H7 (cell line): ENCODE measurements at places on chromosomes 12 and 14.

- DNase-seq = no peak
Observed at GRCh38 chr12:72267974-72268373, 4.2 kb upstream of the TRHDE start.

- peak; percentile 12 for DNase-seq
Observed at GRCh38 chr14:22039938-22040780, 366.5 kb upstream of the OR4E1 start.

DNA sequence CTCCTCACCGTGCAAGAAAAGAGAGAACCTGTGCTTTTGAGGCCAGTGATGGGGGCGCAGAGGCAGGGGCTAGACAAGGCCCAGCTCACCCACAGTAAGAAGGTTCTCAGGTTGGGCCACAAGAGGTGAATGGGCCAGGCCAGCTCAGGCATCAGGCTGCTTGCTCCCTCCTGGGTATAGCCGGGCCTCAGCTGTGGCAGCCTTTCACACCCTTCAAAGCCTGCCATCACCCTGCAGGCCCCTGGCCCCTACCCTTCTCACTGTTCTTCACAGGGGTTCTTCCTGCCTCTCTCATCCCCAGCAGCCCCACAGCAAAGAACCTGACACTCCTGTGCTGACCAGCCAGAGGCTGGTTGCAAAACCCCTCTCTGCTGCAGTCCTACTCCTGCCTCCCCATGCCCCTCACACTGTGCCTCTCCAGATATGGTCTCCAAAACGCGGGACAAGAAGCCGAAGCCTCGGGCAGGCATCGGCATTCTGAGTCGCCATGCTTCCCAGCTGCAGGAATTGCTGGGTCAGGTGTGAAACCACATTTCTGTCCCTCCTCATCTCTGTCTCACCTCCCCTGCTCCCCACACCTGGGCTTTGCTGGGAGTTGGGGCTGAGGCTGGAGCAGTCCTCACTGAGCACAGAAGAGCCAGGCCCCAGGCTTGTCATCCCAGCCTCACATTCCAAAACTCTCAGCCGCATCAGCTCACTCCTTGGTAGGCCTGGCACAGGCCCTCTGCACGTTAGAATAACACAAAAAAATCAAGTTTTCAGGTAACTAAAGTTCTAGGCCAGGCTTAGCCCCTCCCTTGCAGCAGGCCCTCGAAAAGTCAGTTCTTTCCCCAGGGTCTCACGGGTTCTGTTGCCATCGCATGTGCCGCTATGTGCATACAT is 6.9 kb upstream of the FAIM2 start:
- DNase-seq = no peak

GRCh38 chr12:26874501-26875296 is 41.7 kb upstream of the ITPR2 start:
- no peak for DNase-seq

DNA sequence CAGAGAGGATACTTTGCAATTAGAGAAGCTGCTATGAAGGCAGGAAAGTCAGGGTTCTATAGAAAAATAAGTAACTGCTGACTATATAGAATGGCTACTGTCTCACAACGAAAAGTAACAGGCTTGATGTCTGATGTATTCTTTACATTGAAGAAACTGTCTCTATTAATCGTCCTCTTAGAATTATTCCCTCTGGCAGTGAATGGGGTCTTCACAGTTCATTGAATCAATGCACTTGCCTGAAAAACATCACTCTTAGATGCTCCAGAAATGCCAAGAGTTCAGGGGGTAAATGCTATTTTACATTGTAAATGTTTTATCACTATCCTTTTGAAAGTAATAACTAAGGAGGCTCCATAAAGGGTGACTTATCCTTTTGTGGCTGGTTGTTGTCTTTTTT is 37.7 kb upstream of the CRACR2A start:
- DNase-seq = no peak

DNA sequence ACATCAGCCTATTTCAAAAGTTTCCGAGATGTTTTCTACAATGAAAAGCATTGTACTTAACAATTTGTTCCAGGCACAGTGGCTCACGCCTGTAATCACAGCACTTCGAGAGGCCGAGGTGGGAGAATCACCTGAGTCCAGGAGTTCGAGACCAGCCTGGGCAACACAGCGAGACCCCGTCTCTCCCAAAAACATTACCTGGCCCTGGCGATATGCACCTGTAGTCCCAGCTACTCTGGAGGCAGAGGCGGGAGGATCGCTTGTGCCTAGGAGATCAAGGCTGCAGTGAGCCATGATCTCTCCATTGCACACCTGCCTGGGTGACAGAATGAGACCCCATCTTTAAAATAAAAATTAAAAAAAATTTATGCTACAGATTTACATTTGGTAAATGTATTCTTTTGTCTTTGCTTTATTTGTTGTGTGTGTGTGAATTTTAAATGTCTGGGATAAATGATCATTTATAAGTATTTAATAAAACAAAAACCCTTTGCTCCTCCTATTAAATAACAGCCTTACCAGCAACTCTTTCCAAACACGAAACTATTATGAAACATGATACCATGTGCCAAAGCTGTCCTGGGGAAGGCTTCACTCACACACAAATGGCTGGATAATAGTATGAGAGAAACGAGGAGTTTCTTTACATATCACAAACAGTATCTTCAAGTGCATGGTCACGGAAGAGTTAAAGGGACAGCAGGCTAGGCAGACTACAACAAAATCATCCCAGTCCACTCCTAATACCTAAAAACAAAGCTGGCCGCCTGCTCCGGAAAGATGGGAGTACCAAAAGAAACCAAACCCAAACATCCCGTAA is 1.1 kb downstream of the ATXN3 start:
- no peak for DNase-seq

GRCh38 chr14:31927348-31927832 is 149.7 kb upstream of the ARHGAP5 start:
- DNase-seq = peak; percentile 30

- DNase-seq = no peak
Observed at GRCh38 chr12:69024907-69025306, 91.9 kb upstream of the CPM start.

DNA sequence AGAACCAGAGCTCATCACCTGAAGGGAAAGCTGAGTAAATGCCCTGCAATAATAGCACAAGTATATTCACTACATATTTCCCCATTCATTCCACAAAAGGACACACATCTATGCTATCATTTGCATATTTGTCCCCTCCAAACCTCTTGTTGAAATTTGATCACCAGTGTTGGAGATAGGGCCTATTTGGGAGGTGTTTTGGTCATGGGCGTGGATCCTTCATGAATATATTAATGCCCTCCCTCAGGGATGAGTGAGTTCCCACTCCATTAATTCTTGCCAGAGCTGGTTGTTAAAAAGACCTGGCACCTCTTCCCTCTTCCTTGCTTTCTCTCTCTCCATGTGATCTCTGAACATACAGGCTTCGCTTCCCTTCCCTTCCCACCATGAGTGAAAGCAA is 18.6 kb upstream of the ZDHHC17 start:
- DNase-seq = no peak

DNA sequence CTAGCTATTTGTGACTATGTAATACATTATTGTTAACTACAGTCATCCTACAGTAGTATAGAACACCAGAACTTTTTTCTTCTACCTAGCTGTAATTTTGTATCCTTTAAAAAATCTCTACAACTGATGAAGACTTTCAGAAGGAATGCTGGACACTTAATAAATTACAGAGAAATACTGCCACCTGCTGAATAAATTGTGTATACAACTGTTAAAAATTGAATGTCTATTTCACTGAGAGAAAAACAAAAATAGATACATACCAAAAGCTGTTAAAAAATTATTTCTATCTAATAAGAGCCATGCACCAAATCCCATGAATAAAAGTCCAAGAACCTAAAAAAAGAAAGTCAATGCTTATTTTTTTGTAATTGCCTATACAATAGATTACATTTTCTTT is 6.6 kb downstream of the TSPAN19 start:
- DNase-seq = no peak

GRCh38 chr12:6192604-6193380 is 7.4 kb upstream of the CD9 start:
- DNase-seq = no peak

DNA sequence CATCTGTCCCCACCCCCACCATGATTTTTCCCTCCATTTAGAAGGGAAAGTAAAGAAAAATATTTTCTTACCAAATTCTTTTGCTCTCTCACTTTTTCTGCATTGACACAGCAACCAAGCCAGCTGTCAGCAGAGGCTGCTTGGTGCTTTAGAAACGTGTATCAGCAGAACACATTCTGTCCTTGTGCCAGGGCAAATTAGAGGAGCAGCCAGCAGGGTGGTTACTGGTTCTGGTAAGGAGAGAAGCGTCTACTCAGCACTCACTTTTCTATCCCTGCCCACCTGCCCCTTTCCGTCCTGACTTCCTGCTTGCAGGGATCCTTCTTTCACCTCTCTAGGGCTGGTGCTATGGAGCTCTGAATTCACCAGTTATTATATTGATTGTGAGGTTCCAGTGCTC is 327.5 kb upstream of the PDE3A start:
- DNase-seq = peak; percentile 19

- DNase-seq = peak; percentile 12
Observed at GRCh38 chr14:106417224-106418049, 891.1 kb downstream of the TMEM121 start.

GRCh38 chr12:42447371-42447786 is 121.4 kb downstream of the PPHLN1 start:
- DNase-seq = no peak

- no peak for DNase-seq
Observed at GRCh38 chr12:116603546-116604177, 44.5 kb downstream of the MAP1LC3B2 start.

DNA sequence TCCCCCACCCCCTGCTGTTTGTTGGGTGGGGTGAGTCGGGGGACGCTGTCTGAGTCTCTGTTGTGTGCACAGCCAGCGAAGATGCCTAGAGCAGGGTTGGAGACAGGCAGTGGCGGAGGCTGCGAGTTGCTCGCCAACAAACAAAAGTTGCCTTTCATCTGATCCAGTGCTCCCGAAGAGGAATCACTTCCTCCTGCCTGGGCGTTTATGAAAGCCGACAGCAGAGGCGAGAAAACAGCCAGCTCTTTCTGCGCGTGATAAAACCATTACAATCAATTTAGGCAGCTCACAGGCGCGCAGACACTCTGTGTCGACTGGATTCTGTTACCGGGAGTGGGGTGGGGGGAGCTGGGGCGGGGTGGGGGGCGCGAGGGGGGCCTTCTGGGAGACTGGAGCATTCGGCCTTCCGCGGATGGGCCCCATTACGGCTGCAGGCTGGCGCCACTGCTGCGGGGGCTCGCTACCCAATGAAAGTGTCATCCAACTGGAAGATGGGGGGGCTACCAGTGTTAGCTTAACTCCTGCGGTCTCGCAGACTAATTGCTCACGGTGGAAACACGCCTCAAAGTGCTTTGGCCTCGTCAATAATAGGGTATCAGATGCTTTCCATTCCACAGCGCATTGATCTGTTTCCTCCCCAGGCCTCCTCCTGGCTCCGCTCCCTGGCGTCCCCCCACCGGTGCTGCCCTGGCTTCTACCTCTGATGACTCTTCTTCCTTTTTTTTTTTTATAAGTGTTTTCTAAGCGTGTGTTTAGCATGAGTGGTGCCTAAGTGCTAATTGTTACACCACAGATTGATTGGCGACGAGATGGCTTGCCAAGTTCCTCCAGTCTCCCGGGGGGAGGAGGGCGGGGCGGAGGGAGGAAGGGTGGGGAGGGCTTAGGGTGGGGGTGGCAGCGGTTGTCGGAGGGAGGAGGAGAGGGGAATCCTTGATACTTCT is 678.4 kb downstream of the MED13L start:
- DNase-seq = peak; percentile 64

- no peak for DNase-seq
Observed at GRCh38 chr14:89814126-89814525, 140.4 kb downstream of the EFCAB11 start.

GRCh38 chr14:64825509-64825908 is 54.2 kb downstream of the SPTB start:
- DNase-seq = no peak

DNA sequence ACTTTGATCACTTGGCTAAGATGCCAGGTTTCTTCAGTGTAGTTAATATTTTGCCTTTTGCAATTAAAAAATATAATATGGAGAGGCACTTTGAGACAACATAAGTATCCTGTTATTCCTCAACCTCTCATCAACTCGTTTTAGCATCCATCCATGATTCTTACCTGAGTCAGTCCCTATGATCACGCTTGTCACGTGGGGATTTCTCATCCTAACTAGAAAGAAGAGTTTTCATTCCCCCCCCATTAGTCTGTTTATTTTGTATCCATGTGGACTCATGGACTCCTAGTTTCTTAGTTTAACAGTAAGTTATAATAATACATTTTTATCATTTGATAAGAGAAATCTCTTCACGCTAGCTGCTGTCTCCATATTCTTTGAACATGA is 110.3 kb downstream of the SLC25A47 start:
- no peak for DNase-seq

GRCh38 chr12:4932576-4932975 is 22.9 kb downstream of the KCNA1 start:
- DNase-seq = no peak

- no peak for DNase-seq
Observed at GRCh38 chr12:67426067-67426466, 156.9 kb downstream of the CAND1 start.

DNA sequence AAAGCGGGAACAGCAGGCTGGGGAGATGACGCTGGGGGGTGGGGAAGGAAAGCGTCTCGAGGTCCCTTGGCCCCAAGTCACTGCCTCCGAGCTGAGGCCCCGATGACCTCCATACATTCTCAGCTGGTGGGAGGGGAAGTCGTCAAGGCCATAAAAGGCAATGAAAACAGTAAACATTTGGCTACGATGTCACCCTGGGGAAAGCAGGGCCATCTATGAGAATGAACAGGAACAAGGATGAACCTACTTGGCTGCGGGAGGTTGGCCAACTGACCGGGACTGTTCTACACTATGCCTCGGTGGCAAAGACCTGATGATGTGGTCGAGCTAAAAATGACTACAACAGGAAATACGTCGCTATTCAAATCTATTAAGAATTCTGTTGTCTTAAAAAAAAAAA is 19.5 kb downstream of the PRKAB1 start:
- DNase-seq = no peak

DNA sequence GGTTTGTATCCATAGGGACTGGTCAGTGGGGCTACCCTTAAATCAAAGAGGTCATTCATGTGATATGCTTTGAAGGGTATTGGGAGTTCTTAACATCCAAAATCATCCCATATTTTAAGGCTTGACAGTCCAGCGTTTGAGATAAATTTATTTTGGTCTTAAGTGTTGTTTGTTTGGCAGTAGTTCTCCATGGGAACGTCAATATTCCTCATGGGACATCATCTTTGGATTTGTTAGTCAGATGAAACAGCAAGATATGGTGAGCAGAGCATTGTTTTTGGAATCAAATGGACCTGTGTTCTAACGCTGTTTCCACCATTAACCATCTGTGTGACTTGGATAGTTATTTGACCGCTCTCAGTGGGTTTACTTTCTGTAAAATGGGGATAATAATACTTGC is 45.9 kb upstream of the GSG1 start:
- no peak for DNase-seq

- DNase-seq = no peak
Observed at GRCh38 chr14:29846339-29847055, 81.2 kb downstream of the PRKD1 start.

- DNase-seq = peak; percentile 75
Observed at GRCh38 chr14:95485222-95485819, 31.1 kb downstream of the SYNE3 start.

- no peak for DNase-seq
Observed at GRCh38 chr14:89435892-89436656, 19.0 kb upstream of the FOXN3 start.
